ENCODE measurements at places on chromosomes 2 and 18. TPM values are rescaled to one million over a fixed set of nuclear protein-coding genes. Genes with fewer than 3 reads are reported as not detected.
A peak's percentile ranks its signal among the peaks of the same experiment; 100 is the strongest.

IFIH1 gene
- polyA plus RNA-seq, result 2.3 TPM

GCG gene
- polyA plus RNA-seq, result 15.6 TPM

TANC1 gene
- polyA plus RNA-seq, result 22.2 TPM

ZBTB7C gene
- 4.0 TPM for polyA plus RNA-seq

ZNF804A gene
- 0.13 TPM for polyA plus RNA-seq

TNS1 gene
- 111 TPM for polyA plus RNA-seq

SERPINB2 gene
- not detected for polyA plus RNA-seq

CMPK2 gene
- 3.1 TPM for polyA plus RNA-seq

FLACC1 gene
- 1.4 TPM for polyA plus RNA-seq

VIT gene
- polyA plus RNA-seq, result 4.5 TPM

SMPD4 gene
- 34.5 TPM for polyA plus RNA-seq

DLX2 gene
- polyA plus RNA-seq, result 0.11 TPM

DNA sequence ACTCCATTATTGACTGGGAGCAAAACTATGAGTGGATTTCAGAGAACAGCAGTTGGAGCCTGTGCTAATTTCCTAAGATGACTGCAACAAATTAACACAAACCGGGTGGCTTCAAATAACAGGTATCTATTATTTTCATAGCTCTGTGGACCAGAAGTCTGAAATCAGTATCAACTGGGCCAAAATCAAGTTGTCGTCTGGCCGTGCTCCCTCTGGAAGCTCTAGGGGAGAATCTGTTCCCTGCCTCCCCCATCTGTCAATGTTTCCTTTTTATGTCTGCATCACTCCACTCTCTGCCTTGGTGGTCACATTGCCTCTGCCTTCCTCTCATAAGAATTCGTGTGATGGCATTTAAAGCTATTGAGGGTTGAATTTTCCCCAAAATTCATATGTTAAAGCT, 269.8 kb downstream of the TMX3 start:
- DNase-seq, result no peak

GRCh38 chr18:11268153-11268552, 118.8 kb upstream of the PIEZO2 start:
- no peak for DNase-seq

DNA sequence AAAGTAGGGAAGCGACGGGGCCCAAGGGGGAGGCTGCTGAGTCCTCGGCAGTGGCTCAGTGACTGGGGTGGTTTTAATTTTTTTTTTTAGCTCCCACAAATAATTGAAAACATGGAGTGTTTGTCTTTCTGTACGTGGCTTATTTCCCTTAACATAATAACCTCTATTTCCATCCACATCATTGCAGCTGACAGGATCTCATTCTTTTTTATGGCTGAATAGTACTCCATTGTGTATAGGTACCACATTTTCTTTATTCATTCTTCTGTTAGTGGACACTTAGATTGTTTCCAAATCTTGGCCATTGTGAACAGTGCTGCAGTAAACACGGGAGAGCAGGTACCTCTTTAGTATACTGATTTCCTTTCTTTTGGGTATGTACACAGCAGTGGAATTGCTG, 65.1 kb downstream of the ASAP2 start:
- no peak for DNase-seq

GRCh38 chr2:134347756-134348155, 93.9 kb downstream of the MGAT5 start:
- no peak for DNase-seq

DNA sequence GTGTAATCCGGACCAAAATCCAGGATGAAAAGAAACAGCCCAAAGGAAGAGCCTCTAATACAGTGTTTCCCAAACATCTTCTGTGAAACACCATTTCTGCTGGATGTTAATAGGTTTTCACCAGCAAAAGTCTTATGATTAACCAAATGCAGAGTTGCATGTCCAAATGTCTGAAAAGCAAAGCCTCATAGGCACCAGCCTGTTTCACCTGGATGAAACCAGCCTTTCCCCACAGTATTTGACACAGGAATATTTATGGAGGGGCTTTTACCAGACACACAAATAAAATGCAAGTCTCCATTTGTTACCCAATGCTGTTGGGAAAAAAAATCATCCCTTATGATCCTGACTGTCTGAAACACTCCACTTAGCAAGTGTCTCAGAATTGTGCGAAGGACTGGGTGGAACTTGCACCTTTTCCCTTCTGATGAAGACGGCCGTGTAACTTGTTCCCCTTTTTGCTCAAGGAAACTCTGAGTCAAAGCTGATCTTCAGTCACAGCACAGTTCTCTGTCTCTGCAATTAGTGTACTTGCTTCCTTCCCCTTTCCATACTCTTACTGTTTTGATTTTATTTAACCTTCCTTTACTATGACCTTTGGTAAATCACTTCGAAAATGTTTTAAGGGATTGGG, 70.3 kb upstream of the IL1R2 start:
- peak; percentile 31 for DNase-seq

- DNase-seq, result no peak
Observed at GRCh38 chr2:72574886-72575285, 250.9 kb downstream of the EXOC6B start.

GRCh38 chr2:61670591-61671501, 132.7 kb upstream of the XPO1 start:
- DNase-seq, result no peak

- no peak for DNase-seq
Observed at GRCh38 chr2:147836099-147836498, 8.7 kb upstream of the ACVR2A start.

DNA sequence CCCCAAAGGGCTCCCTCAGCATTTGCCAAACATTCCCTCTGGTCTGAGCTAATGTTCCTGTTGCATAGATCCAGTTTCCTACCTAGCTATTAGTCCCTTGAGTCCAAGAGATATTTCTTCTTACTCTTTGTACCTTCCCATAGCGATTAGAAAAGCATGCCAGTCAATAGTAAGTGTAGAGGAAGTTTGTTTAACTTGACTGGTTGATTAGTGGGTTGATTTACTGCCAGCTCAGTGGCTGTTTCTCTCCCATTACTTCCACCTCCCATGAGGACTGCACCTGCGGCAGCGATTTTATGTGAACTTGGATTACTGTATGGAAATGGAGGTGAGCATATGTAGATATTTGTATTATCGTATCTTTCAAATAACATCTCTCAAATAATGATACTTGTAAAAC, 1748.4 kb upstream of the CELF4 start:
- DNase-seq, result no peak

DNA sequence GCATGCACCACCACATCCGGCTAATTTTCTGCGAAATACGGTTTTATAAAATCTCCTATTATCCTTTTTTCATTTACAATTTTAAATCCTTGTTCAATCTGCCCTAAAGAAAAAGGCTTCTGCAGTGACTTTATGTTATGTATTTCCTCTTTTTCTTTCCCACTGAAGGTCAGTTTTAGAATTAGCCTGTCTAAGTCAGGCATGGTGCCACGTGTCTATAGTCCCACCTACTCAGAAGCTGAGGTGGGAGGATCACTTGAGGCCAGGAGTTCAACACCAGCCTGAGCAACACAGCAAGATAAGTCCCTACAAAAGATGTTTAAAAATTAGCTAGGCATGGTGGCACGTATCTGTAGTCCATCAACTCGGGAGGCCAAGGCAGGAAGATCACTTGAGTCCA, 39.8 kb upstream of the TNFRSF11A start:
- DNase-seq, result no peak

- no peak for DNase-seq
Observed at GRCh38 chr2:1728821-1729220, 15.5 kb downstream of the PXDN start.

DNA sequence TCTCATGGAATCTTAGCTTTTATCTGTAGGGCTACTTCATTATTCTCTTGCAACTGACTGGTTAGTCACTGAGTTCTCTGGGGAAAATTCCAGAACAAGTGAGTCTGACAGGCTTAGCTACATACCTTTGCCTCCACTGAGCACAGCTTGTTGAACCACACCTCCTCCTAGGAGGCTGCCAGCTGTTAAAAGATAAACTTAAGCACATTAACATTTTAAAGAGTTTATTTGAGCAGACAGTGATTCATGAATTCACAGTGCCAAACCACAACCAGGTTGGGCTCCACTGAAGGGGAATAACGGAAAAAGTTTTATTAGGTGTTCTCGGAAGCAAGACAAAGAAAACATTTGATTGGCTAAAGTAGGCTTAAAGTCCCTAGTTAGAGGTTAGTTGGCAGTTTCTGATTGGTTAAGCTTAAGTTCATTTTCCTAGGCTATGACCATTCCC, 12.5 kb upstream of the SLC38A11 start:
- DNase-seq, result no peak

GRCh38 chr18:11905613-11906012, 2.5 kb downstream of the MPPE1 start:
- no peak for DNase-seq

GRCh38 chr2:96770442-96771202, 9.9 kb downstream of the CNNM4 start:
- DNase-seq, result no peak

GRCh38 chr18:75314606-75315005, 104.0 kb downstream of the TSHZ1 start:
- no peak for DNase-seq

DNA sequence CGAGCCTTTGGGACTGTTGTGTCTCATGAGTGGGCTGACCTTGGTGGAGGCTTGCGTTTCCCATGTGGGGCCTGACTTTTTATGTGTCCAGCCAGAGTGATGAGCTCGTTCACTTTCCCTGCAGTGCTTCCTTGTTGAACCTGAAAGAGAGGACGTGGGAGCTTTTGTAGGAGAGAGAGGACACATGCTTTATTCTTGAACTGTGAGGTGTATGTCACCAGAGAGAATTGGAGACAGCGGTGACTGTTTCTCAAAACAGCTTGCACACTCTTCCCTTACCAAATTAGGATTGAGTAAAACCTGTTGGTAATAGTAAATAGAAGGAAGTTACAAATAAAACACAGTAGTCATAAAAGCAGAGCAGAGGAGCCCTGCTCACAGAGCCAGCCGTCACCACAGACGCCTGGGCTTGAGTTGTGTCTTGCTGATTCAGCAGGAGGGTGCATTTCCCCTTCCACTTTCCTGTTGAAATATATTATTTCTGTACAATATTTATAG, 60.7 kb downstream of the INPP4A start:
- DNase-seq, result no peak

DNA sequence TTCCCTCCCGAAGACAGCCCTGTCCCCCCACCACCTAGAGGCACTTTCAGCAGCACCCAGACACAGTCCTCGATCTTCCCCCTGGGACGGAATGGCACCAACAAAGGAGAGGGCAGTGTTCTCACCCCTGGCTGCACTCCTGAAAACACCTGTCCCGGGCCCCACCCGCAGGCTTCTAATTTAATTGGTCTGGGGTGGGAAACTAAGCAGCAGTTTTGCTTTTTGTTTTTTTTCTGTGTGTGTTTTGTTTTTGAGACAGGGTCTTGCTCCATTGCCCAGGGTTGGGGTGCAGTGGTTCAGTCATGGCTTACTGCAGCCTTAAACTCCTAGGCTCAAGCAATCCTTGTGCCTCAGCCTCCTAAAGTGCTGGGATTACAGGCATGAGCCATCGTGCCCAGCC, 38.4 kb upstream of the REL start:
- DNase-seq, result no peak

- no peak for DNase-seq
Observed at GRCh38 chr2:73922681-73923080, 4.0 kb upstream of the DGUOK start.

DNA sequence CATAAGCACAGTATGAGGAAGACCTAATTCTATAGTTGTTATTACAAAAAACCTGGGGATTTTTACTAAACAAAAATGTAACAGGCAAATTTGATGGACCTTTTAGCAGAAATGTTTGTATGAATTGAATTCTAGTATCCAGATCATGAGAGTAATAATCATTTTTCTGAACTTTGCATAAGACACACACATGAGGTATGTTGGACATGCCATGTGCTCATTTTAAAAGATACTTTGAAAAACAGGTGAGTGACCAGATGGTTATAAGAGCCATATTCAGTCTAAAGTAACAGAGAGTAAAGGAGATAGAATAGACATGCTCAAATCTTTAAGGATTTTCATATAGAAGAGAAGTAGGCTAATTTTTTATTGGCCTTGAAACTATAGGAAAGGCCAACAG, 663.6 kb downstream of the NRXN1 start:
- no peak for DNase-seq

- no peak for DNase-seq
Observed at GRCh38 chr18:79930020-79930642, 21.3 kb downstream of the SLC66A2 start.

DNA sequence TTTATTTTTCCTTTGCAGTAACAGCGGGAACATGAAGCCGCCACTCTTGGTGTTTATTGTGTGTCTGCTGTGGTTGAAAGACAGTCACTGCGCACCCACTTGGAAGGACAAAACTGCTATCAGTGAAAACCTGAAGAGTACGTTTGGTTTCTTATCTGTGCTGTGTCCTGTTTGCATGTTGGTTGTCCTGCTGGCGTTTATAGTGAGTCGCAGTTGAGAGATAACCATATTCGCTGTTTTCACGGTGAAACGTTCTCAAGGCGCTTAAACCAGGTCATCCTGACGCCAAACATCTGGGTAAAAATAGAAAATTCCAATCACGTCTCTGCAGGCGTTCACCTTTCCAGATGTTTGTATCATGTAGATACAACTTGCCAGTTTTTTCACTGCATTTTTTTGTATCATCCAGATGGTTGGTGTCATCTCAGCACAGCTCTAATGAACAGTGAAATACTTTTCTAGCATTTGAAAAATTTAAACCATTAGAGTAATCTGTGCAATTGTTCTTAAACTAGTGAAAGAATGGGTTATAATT, 21.2 kb downstream of the CLUL1 start:
- no peak for DNase-seq

- no peak for DNase-seq
Observed at GRCh38 chr2:57880967-57881366, 165.6 kb upstream of the VRK2 start.

- no peak for DNase-seq
Observed at GRCh38 chr18:58407263-58407648, 221.6 kb downstream of the ALPK2 start.

GRCh38 chr2:12514631-12515437, 201.9 kb upstream of the TRIB2 start:
- DNase-seq, result no peak

DNA sequence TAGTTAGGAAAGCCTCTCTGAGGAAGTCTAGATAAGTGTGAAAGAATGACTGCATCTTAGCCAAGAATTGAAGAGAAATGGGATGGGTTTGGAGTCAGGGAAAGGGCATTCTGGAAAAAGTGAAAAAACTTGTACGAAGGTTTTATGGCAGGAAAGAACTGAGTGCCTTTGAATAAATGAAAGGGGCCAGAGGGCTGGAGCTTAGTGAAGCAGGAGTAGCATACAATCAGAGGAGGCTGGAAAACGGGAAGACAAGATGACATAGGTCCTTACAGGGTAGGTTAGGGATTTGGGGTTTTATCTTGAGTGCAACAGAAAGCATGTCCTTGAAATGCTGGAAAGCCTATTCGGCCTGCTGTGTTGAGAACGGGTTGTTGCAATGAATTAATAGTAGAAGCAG, 152.6 kb upstream of the RND3 start:
- no peak for DNase-seq

- DNase-seq, result no peak
Observed at GRCh38 chr2:45006942-45007287, 2.3 kb downstream of the SIX2 start.

GRCh38 chr2:128380061-128380889, 61.6 kb upstream of the HS6ST1 start:
- DNase-seq, result no peak

All from forelimb muscle (tissue), 1 donor.